ENCODE measurements at places on chromosomes 1 and 21. TPM values are rescaled to one million over a fixed set of nuclear protein-coding genes. Genes with fewer than 3 reads are reported as not detected.

GRCh38 chr21:35223480-35224156, 174.5 kb upstream of the RUNX1 start:
- no peak overlapping the region for H3K4me3 ChIP-seq
- H3K27me3 ChIP-seq, result no peaks in the 10 kb centered on the region
- DNase-seq, result no peak
- H3K4me1 ChIP-seq, result peaks cover 37% of the 10 kb centered on the region
- H3K27ac ChIP-seq, result no peak overlapping the region
- no peaks in the 10 kb centered on the region for H3K36me3 ChIP-seq

Gene IGSF3
- 0.14 TPM for polyA plus RNA-seq

Gene CYP4Z1
- polyA plus RNA-seq, result not detected

GRCh38 chr1:111272081-111272480, 18.6 kb upstream of the CHIA start:
- H3K27me3 ChIP-seq, result peaks cover 19% of the 10 kb centered on the region
- H3K4me1 ChIP-seq, result peaks cover 8% of the 10 kb centered on the region
- H3K36me3 ChIP-seq, result no peaks in the 10 kb centered on the region
- no peak overlapping the region for H3K4me3 ChIP-seq
- DNase-seq, result no peak

- no peak for DNase-seq
- H3K36me3 ChIP-seq, result no peaks in the 10 kb centered on the region
- no peaks in the 10 kb centered on the region for H3K4me1 ChIP-seq
- no peak overlapping the region for H3K27ac ChIP-seq
- H3K4me3 ChIP-seq, result no peak overlapping the region
These were observed 9.5 kb downstream of the WNT4 start for GRCh38 chr1:22133247-22133930.

DNA sequence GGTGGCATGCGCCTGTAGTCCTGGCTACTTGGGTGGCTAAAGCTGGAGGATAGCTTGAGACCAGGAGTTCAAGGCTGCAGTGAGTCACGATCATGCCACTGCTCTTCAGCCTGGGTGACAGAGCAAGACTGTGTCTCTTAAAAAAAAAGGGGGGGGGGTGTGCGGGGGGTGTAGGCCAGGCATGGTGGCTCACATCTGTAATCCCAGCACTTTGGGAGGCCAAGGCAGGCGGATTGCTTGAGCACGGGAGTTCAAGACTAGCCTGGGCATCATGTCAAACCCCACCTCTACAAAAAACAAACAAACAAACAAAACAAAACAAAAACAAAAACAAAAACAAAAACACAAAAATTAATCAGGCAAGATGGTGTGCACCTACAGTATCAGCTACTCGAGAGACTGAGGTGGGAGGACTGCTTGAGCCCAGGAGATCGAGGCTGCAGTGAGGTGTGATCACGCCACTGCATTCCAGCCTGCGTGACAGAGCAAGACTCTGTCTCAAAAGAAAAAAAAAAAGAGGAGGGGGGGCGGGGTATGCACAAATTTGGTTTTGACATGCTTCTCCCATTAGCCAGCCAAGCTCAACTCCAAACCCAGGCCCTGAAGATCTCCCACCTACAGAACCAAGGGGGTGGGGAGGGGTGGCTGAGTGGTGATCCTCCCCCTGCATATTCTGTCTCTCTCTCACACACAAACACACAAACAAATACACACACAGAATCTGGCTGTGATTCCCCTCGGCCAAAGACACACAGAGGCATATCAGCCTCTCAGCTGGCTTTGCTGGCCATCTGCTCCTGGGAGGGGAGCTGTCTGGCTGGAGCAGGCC, 3.1 kb downstream of the PTAFR start:
- H3K4me1 ChIP-seq, result peaks cover 20% of the 10 kb centered on the region
- no peaks in the 10 kb centered on the region for H3K27me3 ChIP-seq
- DNase-seq, result no peak
- H3K36me3 ChIP-seq, result no peaks in the 10 kb centered on the region
- no peak overlapping the region for H3K27ac ChIP-seq
- H3K4me3 ChIP-seq, result no peak overlapping the region

DNA sequence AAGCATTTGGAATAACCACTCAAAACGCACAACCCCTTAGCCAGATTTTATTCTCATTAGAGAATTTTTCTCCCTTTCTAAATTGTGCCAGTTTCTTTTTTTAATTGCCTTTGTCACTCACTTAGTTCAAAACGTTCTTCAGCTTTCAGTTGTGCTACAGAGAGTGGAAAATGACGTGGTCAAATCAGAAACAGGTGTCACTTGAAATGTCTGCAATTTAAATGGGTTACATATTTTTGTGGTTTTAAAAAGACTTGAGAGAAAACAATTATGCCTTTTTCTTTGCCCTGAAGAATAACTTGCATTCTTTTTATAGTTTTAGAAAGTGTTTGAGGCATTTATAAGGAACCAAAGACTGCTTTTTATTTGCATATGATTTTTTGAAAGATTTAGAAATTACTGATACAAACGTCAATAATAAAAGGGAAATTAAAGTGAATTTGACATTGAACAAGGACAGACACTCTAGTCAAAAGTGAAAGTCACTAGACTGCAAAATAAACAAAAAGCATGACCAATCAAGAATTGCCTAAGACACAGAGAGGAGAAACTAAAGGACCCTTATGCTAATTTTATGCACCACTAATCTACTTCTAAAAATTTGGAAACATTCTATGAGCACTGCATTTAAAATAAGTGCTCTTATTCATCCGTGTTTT, 191.0 kb downstream of the TPR start:
- no peak overlapping the region for H3K4me3 ChIP-seq
- H3K27ac ChIP-seq, result no peak overlapping the region
- no peaks in the 10 kb centered on the region for H3K4me1 ChIP-seq
- no peaks in the 10 kb centered on the region for H3K27me3 ChIP-seq
